ENCODE measurements at places on chromosomes 1 and 21.
A peak's percentile ranks its signal among the peaks of the same experiment; 100 is the strongest.

DNA sequence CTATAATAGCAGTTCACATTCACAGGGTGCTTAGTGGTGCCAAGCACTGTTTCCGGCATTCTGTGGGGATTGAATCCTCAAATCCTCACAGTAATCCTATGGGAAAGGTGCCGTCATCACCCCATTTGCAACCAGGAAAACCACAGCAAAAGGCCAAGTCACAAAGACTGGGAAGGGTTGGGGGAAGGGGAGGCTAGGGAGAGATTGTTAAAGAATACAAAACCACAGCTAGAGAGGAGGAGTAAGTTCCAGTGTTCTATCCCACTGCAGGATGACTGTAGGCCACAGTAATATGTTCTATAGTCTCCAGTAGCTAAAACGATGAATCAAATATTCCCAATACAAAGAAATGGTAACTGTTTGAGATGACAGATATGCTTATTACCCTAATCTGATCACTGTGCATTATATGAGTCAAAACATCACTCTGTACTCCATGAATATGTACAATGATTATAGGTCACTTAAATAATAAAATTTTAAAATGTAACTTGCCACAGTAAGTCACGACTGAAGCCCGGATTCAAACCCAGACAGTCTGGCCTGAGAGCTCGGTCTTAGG lies 256.8 kb downstream of the TOMM20 start:
- no peak for DNase-seq

- DNase-seq: no peak
Measured at GRCh38 chr1:169601096-169601881, 15.0 kb upstream of the F5 start.

DNA sequence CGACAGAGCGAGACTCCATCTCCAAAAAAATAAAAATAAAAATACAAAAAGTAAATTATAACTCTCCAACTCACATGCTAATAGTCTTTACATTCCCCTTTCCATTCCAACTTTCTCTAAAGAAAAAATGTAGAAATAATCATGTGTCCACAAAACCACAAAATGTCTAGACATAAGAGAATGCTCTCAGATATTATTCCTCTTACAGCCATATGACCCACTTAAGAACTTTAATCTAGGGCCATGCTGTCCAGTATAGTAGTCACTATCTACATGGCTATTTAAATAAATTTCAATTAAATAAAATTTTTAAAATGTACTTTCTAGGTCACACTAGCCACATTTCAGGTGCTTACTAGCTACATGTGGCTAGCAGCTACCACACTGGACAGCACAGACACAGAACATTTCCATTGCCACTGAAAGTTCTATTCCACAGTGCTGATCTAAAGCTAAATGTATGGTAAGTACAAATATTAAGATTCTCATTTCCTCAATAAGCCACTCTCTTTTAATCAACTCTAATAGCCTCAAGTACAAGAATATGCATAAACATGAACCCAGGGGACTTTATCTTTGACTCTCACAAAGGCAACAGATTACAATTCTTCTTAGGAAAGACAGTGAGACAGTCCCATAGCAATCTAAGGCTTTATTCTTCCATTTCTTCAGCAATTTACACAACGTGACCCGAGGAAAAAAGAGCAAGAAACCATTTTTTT lies 138.6 kb downstream of the RERE start:
- no peak for DNase-seq

DNA sequence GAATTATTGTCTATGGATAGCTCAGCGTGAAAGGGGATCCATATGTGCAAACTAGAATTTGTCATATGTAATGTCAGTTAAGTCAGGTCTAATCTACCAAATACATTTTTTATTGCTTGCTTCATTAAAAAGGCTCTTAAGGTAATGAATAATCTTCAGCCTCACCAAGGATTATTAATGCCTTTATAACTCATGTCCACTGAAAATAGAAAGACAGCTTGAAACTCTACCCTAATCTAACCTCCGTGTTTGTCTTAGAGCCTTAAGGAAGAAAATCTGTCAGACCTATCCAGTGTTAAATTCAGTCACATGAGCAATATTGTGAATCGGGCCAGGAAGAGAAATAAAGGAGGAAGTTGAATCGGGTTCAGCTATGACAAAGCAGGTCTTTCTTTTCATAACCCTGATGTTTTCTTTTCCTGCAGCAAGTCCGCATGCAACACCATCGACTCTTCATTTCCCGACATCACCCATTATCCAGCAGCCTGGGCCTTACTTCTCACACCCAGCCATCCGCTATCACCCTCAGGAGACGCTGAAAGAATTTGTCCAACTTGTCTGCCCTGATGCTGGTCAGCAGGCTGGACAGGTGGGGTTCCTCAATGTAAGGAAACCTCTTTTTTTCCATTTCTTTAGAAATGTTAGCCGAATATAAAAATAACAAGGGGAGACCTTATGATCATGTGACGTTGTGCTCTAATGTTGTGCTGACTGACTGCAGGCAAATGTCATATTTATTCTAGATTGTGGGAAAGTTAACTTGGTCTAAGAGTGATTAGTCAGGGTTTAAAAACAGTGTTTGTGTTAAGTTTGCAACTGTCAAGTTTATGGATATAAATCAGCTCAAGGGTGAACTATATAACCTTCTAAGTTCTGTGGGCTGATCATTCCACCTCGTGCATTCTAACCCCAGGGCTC lies 321.0 kb downstream of the TM2D1 start:
- DNase-seq: no peak

DNA sequence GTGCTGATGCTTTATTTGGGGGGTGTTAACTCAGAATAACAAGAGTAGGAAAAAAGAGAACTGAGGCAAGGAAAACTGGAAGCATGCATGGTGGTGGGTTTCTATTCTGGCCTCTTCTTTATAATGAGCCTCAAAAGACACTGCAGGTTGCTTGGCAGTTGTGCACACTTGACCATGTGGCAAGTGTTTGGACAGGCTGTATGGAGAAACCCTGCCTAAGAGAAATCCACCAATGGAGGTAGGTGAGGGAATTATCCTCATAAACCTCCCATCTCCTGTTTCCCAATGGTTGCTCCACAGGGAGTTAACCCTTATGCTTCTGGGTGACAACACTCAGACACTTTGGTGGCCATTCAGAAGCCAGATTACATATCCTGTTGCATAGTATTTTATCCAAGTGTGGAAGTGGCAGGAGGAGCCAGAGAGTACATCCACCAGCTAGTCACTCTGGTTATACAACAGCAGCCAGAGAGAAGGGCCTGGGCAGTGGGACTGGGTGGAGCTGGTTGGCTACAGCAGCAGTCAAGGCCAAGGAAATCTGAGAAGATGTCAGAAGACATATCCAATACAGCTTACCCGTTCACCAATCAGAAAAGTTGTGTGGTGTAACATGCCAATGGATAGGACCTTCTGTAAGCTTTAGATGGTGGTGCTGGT lies 16.4 kb upstream of the VASH2 start:
- no peak for DNase-seq

DNA sequence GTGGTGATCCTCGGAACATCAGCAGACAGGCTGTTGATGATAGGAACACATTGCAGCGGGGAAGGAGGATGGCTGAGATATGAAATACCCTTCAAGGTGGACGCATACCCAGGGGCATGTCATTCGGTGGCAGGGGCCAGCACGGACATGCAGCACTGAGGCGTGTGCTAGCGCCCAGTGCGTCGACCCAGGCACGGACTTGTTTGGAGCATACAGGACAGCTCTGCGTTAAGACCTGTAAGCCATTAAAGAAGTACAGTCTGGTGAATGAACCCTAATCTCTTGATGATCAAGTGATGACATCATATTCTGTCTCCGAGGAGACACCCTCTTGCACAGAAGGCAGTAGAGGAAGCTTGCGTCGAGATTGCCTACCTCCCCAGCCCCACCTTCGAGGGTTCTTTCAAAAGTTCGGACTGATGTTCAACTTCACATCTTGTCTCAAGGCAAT lies 63.6 kb upstream of the KIF26B start:
- no peak for DNase-seq

- DNase-seq: no peak
Measured at GRCh38 chr1:246158131-246158530, 348.9 kb downstream of the SMYD3 start.

GRCh38 chr1:162011337-162012012 lies 12.2 kb downstream of the OLFML2B start:
- DNase-seq: no peak

DNA sequence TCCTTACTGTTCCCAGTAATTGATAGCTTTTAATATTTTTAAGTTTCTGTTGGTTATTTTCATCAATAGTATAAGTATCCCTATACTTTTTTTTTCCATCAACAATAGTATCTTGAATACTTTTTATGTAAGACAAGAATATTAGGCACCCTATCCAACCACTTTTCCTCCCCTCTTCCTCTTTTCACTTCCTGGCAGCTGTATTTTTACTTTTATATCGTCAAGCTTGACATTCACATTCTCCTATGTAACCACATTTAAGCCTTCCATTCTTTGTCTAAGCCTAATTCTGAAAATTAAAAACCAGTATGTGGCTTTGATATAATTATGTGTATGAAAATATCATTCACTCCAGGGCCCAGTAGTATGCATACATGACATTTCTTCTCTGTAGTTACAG lies 9.3 kb downstream of the TMEM39B start:
- DNase-seq: no peak

DNA sequence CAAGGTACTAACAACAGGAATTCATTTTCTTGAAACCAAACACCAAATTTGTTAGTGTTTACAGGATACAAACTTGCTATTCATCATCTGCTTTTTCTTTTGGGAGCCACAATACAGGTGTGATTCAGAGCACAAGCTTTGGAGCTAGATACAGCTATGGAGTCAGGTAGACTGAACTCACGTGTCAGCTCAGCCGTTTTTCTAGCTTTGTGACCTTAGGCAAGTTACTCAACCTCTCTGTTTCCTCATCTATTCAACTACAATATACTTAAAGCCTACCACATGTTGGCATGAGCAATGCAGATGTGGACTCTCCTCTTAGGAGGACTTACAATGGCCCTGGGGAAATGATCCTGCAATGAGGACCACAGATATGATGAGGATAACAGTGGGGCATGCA lies 6.3 kb downstream of the HTR1D start:
- DNase-seq: no peak

GRCh38 chr1:162562470-162562828 lies 927 bp downstream of the UAP1 start:
- DNase-seq: no peak

GRCh38 chr1:243562473-243562872 lies 287.6 kb downstream of the AKT3 start:
- no peak for DNase-seq

DNA sequence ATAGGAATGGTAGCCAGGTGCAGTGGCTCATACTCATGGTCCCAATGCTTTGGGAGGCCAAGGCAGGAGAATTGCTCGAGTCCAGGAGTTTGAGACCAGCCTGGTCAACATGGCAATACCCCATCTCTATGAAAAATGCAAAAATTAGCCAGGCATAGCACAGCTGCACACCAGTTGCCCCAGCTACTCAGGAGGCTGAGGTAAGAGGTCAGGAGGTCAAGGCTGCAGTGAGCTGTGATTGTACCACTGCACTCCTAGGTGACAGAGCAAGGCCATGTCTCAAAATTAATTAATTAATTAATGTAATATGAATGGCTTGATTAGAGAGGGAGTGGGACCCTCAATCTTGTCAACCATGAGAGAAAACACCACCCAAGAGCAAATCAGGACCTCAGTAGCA lies 198.7 kb upstream of the DUSP10 start:
- DNase-seq: no peak

DNA sequence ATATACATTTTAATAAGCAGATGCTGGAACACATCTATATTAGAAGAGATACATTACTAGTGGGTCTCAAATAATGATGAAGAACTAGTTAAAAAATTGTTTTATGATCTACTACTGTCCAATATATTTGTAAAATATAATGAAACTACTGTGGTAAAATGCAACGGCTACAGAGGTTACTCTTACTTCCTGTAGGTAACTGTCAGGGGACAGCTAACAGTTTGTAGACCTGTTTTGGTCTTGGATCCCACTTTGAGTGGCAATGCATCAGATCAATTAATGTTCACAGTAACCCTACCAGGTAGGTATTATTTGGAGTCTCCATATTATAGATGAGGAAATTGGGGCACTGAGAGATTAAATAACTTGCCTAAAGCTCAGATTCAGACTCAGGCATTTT lies 26.7 kb upstream of the MYSM1 start:
- DNase-seq: no peak

- DNase-seq: no peak
Measured at GRCh38 chr1:91693557-91693956, 192.4 kb downstream of the TGFBR3 start.

- no peak for DNase-seq
Measured at GRCh38 chr1:184210862-184211261, 159.3 kb downstream of the TSEN15 start.

- no peak for DNase-seq
Measured at GRCh38 chr1:121558514-121558913, 373.7 kb downstream of the SRGAP2C start.

GRCh38 chr1:4733446-4734177 lies 79.2 kb downstream of the AJAP1 start:
- no peak for DNase-seq

GRCh38 chr1:94713472-94714141 lies 106.5 kb upstream of the SLC44A3 start:
- no peak for DNase-seq

DNA sequence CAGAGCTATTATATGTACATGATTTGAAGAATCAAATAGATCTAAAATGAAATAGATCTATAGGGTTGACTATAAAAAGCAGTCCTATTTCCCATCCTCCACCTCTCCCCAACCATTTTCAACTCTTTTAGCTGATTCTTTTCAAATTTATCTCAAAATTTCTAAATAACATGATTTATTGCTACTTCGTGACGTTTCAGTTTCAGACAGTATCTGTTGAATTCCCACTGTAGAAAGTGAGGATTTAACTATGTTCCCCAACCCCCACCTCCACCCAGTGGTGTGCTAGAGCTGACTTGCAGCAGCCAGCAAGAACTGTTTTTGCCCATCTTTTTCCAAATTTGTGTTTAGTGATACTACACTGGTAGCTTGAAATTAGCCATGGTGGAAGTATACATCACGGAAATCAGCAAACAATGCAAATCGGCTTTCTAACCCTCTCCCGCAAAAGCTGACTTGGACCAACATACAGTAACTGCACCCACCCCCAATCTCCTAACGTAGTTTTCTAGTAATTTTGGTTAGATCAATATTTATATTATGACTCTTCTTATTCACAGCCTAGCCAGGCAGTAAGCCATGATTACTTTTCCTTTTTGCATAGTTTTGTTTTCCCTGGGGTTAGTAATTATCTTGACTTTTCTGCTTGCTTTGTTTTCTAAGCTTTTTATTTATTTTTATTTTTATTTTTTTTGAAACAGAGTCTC lies 10.9 kb downstream of the SEMA4A start:
- DNase-seq: no peak

- DNase-seq: no peak
Measured at GRCh38 chr1:19747761-19748160, 52.0 kb downstream of the TMCO4 start.

- DNase-seq: peak; percentile 18
Measured at GRCh38 chr1:209723756-209724693, 19.4 kb downstream of the HSD11B1 start.
